ENCODE measurements at places on chromosomes 6 and 20. TPM values are rescaled to one million over a fixed set of nuclear protein-coding genes. Genes with fewer than 3 reads are reported as not detected.

GRCh38 chr6:160692369-160692959, 9.6 kb upstream of the PLG start:
- DNase-seq = no peak

HCRTR2 gene
- total RNA-seq = not detected

ANKRD66 gene
- total RNA-seq = not detected

DNA sequence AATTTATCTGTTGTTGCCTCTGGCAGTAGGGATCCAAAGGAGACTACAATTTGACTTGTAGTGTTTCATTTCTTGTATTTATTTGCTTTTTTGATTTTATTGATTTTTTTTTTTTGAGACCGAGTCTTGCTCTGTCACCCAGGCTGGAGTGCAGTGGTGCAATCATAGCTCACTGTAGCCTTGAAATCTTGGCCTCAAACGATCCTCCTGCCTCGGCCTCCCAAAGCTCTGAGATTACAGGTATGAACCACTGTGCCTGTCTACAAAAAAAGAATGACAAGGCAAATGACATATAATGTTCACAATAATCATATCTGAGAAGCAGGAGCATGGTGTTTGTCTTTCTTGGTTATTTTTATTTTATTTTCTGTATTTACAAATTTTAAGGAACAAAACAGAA, 117.6 kb upstream of the RNF24 start:
- no peak for DNase-seq

DNA sequence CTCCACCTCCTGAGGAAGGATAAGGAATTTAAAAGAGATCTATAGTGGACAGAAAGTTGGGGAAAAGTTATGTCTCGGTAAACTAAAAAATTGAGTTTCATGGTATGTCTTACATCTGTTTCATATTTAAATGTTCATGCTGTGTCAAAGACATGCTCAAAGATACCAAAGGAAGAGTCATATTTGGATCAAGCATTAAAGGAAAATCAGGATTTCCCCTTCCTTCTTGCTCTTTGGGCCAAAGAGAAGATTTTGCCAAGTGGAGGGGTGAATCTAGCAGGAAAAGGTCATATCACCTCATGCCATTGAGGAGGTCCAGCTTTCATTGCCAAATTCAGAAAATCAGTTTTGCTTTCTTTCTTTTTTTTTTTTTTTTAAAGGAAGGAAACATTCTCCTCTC, 192.4 kb downstream of the OGFRL1 start:
- DNase-seq = no peak

SIRPD gene
- total RNA-seq = 0.42 TPM

KHDC1L gene
- total RNA-seq = not detected

- no peak for DNase-seq
Measured at GRCh38 chr6:9540534-9541126, 874.2 kb downstream of the TFAP2A start.

HCK gene
- total RNA-seq = 35.1 TPM

- DNase-seq = no peak
Measured at GRCh38 chr6:87164506-87164905, 9.1 kb downstream of the ZNF292 start.

ZNF334 gene
- total RNA-seq = 0.90 TPM

DNA sequence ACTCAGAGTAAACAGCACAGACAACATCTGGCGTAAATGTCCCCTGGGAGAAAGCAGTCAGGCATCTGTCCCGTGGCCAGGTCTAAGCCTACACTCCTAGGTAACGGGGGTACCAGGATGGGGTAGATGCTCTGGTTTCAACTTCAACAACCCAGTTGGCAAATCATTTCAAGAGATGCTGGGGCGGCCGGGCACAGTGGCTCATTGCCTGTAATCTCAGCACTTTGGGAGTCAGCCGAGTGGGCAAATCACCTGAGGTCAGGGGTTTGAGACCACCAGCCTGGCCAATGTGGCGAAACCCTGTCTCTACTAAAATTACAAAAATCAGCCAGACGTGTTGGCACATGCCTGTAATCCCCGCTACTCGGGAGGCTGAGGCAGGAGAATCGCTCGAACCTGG, 12.3 kb downstream of the PREX1 start:
- DNase-seq = no peak

TNFRSF6B gene
- 4.7 TPM for total RNA-seq

LRRC73 gene
- total RNA-seq = 0.45 TPM

LY6G6F gene
- total RNA-seq = not detected

AKAP7 gene
- total RNA-seq = 12.2 TPM

SLC22A3 gene
- total RNA-seq = 8.6 TPM

GHRH gene
- total RNA-seq = not detected

SLC22A2 gene
- total RNA-seq = not detected

F13A1 gene
- total RNA-seq = 346 TPM

C4A gene
- 36.2 TPM for total RNA-seq

DNA sequence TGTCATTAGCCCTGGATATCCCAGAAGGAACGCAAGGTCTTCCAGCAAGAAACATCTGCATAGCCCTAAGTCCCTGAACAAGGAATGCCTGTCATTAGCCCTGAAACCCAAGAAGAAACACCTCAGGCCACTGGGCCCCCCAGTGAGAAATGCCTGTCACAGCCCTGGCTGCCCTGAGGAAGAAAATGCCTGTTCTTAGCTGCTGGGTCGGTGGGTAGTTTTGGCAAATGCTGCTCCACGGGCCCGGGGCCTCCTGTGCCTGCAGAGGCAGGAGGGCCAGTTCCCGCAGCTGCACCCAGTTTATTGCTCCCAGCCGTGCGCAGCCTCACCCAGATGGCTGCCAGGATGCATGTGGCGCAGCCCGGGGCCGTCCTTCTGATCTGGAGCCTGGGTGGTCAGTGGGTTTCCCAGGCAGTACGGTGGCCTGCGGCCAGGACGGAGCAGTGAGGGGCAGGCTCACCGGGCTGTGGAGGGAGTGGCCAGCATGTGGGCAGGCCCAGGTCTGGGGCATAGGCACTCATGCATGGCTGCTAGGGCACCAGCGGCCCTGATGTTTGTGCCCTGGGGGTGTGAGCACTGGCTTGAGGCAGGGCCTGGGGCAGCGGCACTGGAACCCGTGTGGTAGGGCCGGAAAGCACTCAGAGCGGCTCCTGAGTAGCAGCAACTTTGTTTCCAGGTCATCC, 219.0 kb downstream of the ERMARD start:
- peak; percentile 89 for DNase-seq

- DNase-seq = no peak
Measured at GRCh38 chr20:19341348-19342053, 129.1 kb downstream of the SLC24A3 start.

- DNase-seq = no peak
Measured at GRCh38 chr6:108640104-108640503, 79.4 kb downstream of the FOXO3 start.

- no peak for DNase-seq
Measured at GRCh38 chr6:2911171-2911570, 8.1 kb upstream of the SERPINB9 start.

- peak; percentile 87 for DNase-seq
Measured at GRCh38 chr6:132401618-132402285, 477 bp upstream of the MOXD1 start.

DNA sequence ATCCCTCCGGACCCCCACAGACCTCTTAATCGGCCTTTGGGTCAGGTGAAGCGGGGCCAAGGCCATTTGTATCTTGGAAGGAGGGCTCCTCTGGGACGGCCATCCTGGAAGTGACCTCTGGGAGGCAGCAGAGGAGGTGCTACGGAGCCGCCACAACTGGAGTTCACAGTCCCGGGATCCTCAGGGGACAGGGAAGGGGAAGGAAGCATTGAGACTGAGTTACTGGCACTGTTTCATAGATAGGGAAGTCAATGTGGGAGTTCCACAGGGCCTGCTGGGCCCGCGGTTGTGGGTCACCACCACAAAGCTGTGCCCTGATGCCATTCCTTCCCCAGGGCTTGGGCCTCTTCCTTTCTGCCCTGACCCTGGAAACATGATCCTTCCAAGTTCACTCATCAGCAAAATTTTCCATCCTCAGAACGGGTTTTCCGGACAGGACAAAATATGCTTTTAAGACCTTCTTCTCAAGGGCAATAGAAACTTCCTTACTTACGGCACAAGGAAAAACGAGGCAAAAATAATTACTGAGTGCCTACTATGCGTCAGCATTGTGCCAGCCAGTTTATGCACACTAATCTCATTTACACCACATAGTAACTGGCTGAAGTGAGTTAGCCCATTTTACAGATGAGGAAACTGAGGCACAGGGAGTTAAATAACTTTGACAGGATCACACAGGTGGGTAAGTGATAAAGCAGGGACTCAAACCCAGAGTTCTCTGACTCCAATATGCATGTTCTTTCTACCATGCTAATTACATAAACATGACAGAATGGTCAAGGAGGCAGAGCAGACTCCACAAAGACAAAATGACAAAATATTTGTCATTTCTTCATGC, 143.8 kb downstream of the UNC5CL start:
- peak; percentile 87 for DNase-seq

DNA sequence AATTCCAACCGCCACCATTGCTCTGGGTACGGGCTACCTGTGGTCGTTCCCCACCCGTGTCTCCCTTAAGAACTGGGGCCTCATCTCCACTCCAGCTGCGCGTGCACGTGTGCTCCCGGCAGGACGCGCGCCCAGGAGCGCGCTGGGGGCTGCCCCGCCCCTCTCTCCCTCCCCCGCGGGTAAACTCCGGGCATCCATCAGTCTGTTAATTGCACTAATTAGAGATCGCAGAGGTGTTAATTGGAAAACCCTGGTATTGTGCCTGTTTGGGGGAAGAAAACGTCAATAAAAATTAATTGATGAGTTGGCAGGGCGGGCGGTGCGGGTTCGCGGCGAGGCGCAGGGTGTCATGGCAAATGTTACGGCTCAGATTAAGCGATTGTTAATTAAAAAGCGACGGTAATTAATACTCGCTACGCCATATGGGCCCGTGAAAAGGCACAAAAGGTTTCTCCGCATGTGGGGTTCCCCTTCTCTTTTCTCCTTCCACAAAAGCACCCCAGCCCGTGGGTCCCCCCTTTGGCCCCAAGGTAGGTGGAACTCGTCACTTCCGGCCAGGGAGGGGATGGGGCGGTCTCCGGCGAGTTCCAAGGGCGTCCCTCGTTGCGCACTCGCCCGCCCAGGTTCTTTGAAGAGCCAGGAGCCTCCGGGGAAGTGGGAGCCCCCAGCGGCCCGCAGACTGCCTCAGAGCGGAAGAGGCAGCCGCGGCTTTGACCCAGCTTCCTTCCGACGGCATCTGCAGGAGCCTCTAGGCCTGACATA, 14.4 kb downstream of the FOXP4 start:
- DNase-seq = no peak

GPLD1 gene
- total RNA-seq = 11.0 TPM

DNA sequence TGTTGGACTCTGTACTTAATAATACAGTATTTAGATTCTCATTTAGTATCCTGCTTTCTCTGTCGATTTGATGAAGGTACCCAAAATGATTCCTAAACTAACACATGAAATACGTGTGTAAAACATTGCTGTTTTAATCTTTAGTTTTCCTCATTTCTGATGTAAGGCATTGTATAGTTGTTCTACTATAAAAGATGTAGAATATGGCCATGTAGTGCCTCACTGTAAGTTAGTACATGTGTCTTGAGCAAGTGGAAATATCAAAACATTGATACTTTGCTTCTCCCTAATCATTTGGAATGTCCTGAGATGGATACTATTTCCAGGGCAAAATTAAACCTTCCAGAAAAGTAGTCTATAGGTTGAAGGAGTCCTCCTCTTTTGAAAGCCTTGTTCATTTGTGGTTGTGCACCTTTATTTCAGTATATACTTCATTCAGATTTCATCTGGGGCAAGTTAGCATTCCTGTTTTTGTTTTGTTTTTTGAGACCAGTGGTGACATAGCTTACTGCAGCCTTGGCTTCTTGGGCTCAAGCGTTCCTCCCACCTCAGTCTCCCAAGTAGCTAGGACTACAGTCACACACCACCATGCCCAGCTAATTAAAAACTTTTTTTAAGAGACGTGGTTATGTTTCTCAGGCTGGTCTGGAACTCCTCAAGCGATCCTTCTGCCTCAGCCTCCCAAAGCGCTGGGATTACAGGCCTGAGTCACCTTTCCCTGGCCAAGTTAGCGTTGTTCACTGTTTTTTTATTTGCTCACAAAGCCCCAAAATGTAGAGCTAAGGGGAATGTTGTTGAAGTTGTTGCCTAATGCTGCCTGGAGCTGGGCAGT, 11.6 kb downstream of the SRSF3 start:
- peak; percentile 11 for DNase-seq

PHACTR2 gene
- total RNA-seq = 67.4 TPM

DNA sequence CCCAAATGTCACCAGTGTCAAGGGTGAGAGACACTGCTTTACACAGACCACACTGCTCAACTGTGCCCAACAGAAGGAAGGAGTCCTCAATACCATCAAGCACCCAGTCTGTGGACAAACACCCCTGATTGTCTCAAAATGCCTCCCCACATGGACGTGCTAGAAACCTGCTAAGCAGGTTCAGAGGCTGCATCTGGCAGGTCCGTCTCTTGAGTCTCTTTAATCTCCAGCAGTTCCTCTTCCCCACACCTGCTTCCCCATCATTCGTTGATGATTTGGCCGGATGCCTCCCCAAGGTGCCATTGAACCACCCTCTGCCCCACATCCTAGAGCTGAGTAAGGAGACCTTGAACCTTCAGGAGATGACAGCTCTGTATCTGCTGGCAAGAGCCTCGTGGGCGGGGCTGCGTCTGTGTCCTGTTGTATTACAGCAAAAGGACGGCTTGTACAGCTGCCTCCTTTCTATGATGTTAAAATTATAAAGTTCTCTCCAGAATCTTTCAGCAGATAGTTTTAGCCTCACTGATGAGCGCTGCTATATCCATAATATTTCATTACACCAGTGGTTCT, 179.2 kb downstream of the PREX1 start:
- no peak for DNase-seq

BPI gene
- not detected for total RNA-seq

GRCh38 chr20:51373713-51374455, 168.6 kb downstream of the NFATC2 start:
- DNase-seq = no peak

DNA sequence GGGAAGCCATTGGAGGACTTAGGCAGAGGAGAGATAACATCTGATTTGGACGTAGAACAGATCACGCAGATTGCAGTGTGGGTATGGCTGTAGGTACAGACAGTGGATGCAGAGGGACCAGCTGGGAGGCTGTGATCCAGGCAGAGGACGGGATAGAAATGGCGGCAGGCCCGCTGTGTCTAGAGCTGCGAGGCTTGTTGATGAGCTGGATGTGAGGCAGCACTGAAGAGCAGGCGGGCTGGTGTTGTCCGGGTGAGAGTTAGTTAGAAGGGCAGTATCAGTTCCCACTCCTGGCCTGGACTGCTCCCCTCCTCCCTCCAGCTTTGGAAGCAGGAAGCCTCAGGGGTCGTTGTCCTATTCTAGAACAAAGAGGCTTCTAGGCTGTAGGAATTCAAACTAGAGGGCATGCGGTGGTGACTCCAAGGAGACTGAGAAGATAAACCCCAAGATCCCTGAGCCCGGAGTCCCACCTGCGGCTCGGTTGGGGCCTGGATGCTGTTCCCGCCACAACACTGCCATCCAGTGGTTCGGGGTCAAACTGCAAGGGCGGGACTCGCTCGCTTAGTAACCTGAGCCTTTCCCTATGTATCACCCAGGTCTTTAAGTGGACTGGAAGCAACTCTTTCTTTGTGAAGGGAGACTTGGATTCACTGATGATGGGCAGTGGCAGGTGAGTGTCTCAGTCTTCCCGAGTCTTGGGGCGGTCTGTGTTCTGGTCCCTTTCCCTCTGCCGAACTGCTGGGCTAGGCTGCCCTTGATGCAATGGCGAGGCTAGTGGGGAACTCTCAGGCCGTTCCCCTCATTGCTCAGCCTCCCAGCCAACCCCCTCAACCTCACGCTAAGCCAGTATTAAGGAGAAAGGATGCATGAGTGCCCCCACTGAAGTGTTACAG, 11.2 kb downstream of the TLDC2 start:
- peak; percentile 93 for DNase-seq

GRCh38 chr20:47817573-47817972, 32.3 kb upstream of the SULF2 start:
- no peak for DNase-seq

CLIC5 gene
- 8.2 TPM for total RNA-seq

ORC3 gene
- total RNA-seq = 18.5 TPM

Measured in mesenteric fat pad (tissue), 1 donor.